ENCODE measurements at places on chromosomes 12 and 14.

DNA sequence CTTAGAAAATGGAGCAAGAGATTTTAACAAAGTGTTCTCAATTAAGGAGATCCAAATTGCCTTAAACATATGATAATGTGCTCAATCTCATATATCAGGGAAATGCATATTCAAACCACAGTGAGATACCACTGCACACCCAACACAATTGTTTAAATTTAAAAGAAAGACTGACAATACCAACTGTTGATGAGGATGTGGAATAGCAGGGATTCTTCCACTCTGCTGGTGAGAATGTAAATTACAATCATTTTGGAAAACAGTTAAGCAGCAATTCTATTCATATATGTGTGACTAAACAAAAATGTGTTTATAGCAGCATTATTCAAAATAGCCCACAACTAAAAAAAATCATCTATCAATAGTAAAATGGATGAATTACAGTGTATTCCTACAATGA lies 144.2 kb downstream of the KICS2 start:
- no peak for DNase-seq

DNA sequence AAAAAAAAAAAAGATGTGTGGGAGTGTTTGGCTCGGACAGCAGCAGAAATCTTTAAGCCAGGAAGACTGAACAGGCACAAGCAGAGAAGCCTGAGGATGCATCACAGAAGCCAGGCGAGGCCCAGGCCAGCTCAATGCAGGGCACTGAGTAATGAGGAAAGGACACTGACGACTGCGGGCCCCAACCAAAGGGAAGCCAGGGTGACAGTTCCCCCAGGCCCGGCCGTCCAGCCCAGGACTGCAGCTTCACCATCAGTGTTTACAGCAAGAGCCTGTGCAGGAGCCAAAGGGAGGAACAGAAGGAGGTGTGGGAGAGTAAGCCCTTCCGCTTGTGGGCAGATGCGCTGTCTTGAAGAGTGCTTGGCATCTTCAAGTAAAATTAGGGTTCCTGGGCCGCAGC lies 205.3 kb upstream of the SFSWAP start:
- no peak for DNase-seq

- no peak for DNase-seq
Measured at GRCh38 chr14:79465651-79466050, 745.7 kb downstream of the DIO2 start.

- DNase-seq, result no peak
Measured at GRCh38 chr12:51493281-51493680, 68.7 kb downstream of the SLC4A8 start.

DNA sequence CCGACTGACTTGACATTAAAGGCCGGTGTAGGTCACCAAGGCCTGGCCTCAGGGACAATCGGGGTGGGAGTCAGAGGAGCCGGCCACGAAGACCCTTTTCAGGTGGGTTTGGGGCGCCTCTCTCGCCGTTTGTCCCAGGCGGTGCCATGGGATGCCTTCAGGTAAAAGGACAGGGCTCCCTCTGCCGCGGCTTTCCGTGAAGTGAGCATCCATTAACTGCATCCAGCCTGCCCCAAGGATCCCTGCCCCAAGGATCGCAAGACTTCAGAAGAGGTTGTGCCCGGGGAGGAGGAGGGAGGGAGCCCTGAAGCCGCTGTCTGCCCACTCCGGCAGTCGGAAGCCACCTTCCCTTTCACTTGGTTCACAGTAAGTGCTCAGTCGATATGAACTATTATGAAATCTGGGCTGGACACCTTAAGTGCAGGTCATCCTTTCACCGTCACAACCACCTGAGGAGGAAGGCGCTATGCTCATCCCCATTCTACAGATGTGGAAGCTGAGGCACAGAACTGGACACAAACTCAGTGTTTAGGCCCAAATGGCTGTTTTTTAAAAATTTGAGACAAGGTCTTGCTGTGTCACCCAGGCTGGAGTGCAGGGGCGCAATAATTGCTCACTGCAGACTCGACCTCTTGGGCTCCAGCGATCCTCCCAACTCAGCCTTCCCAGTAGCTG lies 964 bp downstream of the SDS start:
- no peak for DNase-seq

GRCh38 chr12:117017807-117018206 lies 81.4 kb downstream of the TESC start:
- no peak for DNase-seq

GRCh38 chr12:94762259-94762942 lies 112.0 kb upstream of the TMCC3 start:
- no peak for DNase-seq

- DNase-seq, result no peak
Measured at GRCh38 chr12:108162207-108162606, 33.1 kb downstream of the WSCD2 start.

GRCh38 chr12:4277857-4278256 lies 4.3 kb downstream of the CCND2 start:
- no peak for DNase-seq

DNA sequence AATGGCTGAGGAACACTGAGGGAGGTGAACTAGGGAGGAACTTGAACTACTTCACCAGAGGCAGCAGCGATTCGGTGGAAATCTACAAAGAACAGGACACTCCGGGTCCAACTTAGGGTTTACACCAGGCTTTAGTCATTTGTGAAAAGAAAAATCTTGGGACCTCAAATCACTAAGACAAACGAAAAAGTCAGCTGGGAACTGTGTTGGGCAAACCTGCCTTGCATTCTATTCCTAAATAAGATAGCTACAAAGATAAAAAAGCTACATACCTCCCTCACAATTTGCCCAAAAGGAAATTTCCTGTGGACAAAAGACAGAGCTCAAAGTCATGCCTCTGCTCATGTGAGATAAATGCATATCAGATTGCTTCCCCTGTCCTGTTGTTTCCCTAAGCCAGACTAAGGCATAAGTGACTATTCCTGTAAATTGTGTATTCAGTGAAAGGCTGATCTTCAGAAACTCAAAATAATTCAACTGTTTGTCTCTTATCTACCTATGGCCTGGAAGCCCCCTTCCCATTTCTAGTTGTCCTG lies 106.6 kb downstream of the APAF1 start:
- no peak for DNase-seq

DNA sequence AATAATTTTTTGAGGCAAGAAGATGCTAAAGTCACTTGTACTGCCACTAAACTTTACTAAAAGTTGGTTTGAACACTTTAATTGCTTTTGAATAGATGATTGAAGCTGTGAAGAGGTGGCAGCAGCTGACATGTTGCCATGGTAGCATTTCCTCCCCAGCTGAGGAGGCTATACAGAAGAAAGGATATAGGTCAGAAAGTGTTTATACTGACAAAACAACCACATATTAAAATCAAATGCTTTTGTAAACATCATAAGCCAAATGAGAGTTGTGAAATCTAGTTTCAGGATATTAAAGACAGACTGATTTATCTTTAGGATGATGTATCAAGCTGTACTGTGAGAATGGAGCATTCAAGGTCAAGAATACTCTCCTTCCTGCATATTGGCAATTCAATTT lies 41.7 kb downstream of the TSPAN19 start:
- no peak for DNase-seq

DNA sequence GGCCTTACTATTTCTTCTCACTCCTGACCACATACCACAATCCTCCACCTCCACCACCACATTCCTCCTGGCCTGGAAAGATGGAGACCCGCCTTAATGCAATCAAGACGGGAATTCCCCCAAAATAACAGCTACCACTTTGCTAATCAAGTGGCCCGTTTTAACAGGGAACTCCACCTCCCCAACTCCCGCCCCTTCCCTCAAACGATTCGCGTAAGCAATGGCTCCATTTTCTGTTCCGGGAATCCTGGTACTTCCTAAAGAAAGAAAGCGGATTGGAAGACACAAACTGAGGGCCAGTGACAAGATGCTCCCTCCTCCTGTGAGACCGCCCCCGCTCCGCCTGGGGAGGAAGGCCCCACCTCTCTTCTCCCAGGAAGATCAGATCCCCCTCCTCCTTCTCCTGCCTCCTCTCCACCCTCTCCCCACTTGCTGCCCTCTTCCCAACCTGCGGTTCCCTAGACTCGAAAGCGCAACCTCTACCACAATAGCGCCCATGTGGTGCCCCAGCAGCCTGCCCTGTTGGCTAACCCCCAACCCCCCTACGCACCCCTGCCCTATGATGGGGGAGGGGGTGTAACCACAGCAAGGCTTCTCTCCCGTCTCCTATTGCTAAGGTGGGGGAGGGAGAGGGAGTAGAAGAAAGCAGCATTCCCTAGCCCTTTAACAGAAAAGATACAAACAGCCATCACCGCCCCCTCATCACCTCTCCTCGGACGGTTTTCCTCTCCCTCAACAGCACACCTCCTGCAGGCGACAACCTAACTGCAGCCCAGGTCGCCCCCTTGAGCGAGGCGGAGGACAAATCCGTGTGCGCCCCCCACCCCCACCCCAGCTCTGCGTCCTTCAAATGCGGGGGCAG lies 777 bp downstream of the ARF3 start:
- no peak for DNase-seq

- no peak for DNase-seq
Measured at GRCh38 chr12:108602209-108602705, 4.4 kb upstream of the TMEM119 start.

DNA sequence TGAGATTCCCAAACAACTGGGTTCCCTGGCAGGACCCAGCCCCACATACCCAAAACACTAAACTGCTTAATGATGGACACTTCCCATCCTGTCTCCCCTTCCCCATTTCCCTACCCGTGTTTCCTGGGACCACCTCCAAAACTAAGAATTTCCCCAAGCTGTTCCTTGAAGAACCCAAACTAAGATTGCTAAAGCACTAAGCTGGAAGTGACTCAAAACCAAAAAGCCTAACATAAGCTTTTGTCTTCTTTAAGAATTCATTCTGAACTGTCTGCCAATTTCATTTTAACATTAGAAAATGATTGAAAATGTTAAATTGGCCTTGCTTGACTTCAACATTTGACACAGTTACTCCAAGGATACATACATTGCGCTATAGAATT lies 29.5 kb upstream of the STAB2 start:
- DNase-seq, result no peak

DNA sequence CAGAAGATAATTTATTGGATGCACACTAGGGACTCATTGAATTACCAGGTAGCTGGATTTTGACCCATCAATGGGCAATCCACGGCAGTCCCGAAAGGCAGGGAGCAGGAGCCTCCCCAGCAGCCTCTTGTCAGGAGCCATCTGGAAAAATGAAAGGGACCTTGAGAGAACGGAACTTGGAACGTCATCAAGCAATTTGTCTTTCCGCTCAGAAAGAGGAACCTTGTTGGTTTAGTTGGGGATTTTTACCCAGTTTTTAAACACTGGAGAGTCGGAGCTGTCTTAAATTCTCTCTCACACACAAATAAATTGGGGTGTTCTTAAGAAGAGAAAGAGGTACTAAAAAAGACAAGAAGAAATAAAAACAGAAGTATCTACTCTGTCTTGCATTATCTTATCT lies 1351.7 kb upstream of the TMEM132C start:
- DNase-seq, result no peak

DNA sequence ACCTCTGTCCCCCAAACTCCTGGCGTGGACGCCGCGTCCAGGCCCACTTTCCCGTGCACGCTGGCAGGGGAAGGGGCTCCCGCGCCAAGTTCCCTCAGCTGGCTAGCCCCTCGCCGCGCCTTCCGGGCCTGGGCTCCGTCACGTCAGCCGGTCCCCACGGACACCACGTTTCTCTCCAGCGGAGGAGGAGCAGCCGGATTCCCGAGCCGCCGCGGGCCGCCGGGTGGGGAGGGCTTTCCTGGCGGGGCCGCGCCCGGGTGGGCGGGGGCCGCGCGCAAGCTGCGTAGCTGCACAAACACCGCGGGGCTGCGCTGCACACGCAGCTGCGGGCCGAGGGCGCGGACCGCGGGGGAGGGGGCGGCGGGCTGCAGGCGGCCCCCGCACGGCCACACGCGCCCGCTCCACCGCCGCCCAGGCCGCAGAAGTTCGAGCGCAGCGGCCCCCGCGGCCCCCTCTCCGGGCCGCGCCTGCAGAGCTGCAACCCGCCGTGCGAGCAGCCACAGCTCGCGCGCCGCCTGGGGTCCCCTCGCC lies 45.1 kb upstream of the PNMA1 start:
- no peak for DNase-seq

DNA sequence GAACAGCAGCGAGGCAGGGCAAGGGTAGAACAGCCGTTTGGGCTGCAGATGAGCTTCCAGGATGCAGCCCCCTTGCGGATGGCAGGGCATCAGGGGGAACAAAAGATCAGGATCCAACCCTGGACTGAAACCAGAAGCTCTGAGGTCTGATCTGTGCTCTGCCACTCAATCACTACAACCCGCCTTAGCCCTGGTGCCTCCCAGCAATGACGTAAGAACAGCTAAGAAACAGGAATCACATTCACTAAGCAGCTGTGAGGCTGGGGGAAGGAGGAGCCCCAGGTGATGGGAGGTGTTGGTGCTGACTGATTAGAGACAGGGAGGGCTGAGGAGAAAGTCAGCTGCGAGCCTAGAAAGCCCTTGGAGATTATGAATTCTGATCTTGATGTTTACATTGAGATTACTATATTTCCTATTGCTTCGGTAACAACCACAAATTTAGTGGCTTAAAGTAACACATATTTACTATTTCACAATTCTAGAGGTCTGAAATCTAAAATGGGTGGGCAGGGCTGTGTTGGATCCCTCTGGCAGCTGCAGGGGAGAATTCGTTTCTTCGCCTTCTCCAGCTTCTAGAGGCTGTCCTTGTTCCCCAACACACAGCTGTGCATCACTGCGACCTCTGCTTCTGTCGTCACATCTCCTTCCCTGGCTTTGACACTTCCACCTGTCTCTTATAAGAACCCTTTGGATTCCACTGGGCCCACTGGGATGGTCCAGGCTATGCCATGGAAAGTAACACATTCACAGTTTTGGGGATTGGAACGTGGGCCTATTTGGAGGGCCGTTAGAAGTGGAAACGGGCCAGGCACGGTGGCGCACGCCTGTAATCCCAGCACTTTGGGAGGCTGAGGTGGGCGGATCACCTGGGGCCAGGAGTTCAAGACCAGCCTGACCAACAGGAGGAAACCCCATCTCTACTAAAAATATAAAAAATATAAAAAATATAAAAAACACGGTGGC lies 6.1 kb upstream of the CD9 start:
- no peak for DNase-seq

- DNase-seq, result no peak
Measured at GRCh38 chr14:67963960-67964812, 144.6 kb downstream of the RAD51B start.

DNA sequence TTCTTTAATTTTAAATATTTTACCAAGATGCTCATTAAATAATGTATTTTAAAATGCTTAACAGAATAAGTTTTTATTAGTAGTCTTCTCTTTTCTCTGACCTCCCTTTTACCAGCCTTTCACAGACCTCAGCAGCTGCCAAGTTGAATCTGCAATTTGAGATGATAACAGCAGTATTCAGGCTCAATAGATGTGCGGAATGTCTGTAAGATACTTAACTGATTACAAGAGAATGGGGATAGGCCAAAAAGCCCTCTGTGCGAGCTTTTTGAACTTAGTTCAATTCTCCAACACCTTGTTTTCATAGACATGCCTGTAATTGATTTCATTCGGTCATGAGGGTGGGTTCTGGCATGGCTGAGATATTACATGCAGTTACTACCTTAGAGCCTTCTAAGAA lies 277.2 kb downstream of the TMTC2 start:
- no peak for DNase-seq

GRCh38 chr12:107642240-107642639 lies 43.4 kb upstream of the PWP1 start:
- no peak for DNase-seq

- DNase-seq, result no peak
Measured at GRCh38 chr14:61119006-61119405, 138.0 kb downstream of the SLC38A6 start.
